ENCODE measurements at places on chromosomes 13 and 19.

DNA sequence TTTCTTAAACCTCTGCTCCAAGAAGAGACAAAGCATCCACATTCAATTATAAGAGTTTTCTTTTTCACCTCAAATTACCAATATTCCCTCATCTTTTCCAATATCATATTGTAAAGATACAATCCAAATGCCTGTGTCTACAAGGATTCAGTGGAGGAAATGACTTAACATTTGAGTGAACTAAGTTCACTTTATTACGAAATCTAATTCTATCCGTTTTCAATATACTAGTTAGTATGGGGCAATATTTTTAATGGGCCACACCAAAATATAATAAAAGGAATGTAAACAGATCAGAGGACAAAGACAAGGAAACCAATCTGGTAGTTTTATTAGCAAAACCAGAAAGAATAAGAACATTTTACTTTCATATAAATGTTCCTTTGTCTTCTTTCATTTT, 136.0 kb downstream of the DCLK1 start:
- DNase-seq = no peak

GRCh38 chr19:51250786-51251467, at the start of gene SIGLECL1:
TSS of gene SIGLECL1 (plus strand) at chr19:51251080. CDS start at chr19:51264073, 12,993 bp downstream.
- no peak for DNase-seq

DNA sequence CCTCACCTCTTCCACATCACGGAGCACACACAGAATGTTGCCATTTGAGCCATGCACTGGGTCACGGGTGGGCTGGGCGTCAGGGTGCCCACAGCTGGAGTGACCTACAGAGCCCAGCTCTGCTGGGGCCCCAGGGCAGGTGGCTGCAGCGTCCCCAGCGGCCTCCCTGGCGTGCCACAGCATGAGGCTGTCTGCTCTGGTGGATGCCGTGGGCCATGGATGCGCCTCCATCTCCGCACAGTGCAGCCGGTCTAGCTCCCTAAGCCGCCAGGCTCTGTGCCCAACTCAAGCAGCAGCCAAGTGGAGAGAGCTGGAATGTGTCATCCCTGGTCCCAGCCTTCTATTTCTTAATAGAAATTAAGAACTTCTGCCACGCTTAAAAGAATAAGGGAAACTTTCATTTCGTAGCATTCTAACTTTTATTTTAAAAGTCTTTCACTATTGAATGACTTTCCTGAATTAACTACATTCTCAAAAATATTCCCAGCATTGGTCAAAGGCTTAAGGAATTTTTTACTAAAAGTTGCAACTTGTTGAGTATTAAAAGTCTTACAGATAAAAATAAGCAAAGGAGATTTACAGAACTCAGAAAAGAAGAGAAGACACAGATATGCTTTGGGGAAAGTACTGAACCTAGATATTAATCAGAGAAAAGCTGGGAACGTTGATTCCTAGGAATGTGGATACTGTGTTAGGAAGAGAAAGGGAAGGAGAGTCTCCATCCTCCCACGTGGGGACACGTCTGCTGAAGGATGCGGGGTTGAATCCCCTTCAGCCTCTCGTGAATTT, 59.3 kb downstream of the ATP11A start:
- no peak for DNase-seq

DNA sequence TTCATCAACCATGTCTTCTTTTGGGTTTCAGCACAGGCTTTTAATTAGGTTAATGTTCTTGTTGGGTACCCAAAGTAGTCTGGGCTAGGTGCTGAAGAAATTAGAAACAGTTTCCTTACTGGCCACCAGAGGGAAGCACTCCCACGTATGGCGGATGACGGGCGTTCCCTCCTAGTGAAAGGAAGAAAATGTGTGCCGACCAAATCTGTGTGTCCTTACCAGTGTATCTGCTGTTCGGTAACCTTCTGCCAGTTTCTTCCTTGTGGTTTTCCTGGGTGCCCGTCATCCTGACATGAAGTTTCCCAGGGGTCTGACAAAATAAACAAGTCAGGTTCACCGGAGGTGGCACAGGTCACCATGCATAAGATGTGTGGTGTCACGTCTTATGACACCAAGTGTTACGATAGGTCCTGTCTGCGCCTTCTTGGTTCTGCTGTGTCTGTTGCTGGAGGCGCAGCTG, 6.0 kb upstream of the WDR88 start:
- peak; percentile 6 for DNase-seq

- no peak for DNase-seq
These were observed 799.1 kb upstream of the SPRY2 start for GRCh38 chr13:81139987-81140386.

GRCh38 chr19:40147338-40147692, 43.9 kb upstream of the MAP3K10 start:
- DNase-seq = no peak

Measured in DMS153 (cell line).